Activated T-cell treated with anti-CD3 and anti-CD28 coated beads, Interleukin-2, amount 50 U/mL, for 48 hours (primary cell): ENCODE measurements at places on chromosomes 12 and 14.

DNA sequence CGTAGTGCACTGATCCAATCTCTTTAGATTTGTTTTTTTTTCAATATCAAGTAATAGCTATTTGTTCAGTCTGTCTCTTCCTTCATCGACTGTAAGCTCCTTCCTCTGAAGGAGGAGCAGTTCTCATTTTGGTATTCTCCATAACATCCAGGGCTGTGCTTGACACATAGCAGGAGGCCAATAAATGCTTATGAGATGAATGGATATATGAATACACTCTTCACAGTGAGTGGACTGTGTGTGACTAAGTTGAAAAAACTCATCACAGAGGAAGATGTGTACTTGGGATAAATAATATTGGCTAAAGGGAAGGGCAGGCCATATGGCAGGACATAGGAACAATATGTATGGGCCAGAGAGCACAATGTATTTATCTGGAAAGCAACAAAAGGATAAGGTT is 205.3 kb upstream of the PRICKLE1 start:
- DNase-seq, result no peak

DNA sequence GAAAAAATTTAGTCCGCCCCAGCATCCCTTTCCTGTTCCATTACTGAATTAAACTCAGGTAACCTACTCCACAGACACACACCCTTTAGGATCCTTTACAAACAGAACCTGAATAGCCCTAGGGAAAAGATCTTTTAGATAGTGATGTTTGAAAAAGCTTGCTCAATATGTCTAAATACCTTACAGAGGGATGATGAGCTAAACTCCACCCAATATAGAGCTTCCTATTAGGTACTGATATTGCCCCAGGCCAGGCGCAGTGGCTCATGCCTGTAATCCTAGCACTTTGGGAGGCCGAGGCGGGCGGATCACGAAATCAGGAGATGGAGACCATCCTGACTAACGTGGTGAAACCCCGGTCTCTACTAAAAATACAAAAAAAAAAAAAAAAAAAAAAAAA is 50.1 kb downstream of the FERMT2 start:
- no peak for DNase-seq

- DNase-seq, result no peak
These were observed 311.8 kb downstream of the BTG1 start for GRCh38 chr12:91833780-91834359.

DNA sequence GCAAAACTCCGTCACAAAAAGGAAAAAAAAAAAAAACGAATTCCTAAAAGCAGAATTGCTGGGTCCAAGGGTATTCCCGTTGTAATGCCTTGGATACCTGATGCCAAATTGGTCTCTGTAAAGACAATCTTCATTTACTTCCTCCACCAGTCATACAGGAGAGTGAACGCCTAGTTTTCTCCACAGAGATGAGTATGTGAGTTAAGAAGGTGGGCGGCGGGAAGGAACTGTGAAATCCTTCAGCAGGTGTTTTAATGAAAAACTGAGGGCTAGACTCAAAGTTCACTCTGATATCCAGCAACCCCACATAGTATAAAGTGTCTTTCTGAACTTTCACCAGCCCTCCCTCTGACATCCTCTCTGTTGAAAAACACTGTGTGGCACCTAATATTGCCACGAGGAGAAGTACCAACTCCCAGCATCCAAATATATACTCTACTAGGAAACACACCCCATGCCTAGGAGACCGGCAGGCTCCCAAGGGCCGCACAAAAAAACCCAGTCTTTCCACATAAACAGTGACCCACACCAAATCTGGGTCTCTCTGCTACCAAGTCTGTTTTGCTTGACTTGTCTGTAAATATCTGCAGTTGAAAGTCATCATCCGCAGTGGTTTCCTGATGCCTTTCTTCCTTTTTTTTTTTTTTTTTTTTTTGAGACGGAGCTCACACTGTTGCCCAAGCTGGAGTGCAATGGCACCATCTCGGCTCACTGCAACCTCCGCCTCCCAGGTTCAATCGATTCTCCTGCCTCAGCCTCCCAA is 30.3 kb upstream of the FOXN3 start:
- DNase-seq, result no peak

- DNase-seq, result no peak
These were observed 115.9 kb upstream of the PELI2 start for GRCh38 chr14:56002342-56002741.

DNA sequence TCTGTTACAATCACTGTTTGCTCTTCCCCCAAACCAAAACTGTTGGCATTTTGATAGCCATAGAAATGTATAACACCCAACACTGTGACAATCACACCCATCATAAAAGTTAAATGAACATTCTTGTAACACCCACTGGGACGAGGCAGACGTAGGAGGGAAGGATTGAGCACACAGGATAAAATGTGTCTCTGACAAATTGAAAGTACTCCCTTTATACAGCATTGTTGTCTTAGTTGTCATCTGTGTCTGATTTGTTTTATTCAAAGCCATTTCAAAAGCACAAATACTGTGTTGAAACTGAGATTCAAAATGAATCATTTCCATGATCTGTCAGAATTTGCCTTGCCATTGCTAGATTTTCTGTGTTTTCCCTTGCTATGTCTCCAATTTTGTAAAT is 436.3 kb downstream of the TMTC2 start:
- no peak for DNase-seq

DNA sequence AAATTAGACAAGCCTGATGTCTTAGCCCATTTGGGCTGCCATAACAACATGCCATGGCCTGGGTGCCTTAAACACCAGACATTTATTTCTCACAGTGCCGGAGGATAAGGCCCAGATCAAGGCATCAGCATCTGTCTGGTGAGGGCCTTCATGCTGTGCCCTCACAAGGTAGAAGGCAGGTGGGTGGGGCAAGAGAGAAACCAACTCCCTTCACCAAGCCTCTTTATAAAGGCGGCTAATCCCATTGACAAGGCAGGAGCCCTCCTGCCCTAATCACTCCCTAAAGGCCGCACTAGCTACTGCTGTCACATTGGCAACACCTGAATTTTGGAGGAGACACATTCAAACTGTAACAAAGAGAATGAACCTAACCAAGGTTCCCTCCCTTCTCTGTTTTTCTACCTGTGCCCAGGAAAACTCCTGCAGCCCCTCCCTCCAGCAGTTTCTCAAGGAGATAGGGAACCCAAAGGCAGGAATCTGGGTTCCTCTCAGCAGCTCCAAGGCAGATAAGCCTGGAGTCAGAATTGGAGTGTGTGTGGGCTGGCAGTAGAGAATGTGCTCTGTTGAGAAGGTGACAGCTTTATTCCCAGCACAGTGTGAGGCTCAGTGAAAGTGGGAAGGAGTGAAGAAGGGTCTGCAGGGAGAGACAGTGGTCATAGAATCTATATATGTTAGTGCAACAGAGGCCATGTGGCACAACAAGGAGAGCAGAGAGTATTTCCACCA is 21.7 kb upstream of the GPATCH2L start:
- DNase-seq, result no peak

DNA sequence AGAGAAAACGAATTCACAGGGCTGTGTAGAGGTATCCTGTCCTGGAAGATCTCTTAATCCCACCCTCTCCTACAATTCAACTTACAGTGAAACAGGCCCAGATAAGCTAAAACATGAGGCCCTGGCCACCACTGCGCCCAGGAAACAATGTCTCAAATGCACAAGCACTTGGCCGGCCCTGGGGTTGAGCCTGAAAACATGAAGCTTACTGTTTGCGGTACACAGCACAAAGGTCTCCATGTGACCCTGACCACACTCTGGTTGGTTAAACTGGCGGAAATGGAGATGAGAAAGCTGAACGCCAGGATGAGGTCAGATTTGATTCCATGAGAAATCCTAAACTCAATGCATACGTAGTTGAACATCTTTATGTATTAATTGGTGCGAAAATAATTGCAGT is 16.4 kb downstream of the WSB2 start:
- no peak for DNase-seq

GRCh38 chr14:68771631-68772030 is 21.2 kb downstream of the ZFP36L1 start:
- peak; percentile 38 for DNase-seq

DNA sequence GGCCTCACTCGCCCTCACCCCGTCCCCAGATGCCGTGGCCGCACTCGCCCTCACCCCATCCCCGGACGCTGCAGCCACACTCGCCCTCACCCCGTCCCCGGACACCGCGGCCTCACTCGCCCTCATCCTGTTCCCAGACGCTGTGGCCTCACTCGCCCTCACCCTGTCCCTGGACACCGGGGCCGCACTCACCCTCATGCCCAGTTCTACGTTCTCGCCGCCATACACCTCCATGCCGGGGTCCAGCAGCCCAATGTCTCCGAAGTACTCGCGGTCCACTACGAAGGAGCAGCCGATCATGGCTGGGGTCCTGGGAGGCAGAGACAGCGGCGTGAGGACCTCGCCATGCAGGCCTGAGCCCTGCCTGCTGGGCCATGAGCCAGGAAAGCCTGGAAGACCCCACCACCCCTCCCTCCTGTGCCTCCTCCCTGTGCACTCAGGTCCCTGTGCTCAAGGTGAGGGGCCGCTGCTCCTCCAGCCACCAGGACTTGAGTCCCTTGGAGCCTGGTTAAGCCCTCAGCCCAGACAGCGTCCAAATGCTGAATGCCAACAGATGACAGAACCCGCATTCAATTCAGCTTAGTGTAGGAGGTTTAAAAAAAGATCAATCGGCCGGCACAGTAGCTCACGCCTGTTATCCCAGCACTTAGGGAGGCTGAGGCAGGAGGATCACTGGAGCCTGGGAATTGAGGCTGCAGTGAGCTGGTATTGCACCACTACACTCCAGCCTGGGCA is 81.5 kb downstream of the GALNT9 start:
- DNase-seq, result no peak

DNA sequence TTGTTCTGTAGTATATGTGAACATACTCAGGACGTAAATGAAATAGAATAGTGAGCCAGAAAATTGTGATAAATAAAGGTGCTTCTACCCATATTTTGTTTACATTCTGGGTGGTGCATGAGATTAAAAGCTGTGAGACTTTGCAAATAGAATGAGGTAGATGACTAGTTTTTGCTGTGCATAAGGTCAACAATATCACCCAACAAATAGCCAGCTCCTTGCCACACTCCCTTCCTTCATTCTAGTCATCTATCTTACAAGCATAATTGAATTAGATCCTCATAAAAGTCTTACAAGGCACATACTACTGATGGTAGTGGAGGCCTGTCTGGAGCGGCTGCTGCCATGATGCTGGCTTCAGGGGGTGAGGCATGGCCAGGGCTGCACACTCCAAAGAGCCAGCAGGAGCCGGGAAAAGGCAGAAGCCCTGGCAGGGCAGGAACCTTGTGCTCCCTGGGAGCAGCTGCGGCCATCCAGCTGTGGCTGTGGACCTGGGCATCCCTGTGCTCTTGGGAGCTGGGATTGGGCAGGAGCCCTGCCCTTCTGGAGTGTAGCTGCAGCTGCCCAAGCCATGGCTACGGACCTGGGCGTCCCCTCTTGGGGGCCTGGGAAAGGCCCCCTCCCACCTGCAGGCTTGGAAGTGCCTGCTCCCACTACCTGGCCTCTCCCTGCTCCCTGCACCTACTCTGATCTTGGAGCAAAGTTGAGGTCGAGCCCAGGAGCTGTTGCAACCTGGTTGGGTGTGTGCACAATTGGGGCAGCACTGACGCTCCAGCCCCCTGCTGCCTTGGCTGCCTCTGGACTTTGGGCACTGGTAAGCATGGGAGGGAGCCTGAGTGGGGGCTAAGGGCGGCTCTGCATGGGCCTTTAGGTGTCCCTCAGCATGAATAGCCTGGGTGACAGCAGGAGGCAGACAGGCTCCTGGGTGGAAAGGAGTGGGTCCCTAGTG is 112.8 kb downstream of the DACT1 start:
- no peak for DNase-seq

- DNase-seq, result no peak
These were observed 71.0 kb upstream of the FBXO21 start for GRCh38 chr12:117261247-117261646.

GRCh38 chr12:21296348-21296747 is 38.4 kb downstream of the SLCO1A2 start:
- DNase-seq, result no peak

GRCh38 chr12:10716704-10717315 is 6.3 kb downstream of the YBX3 start:
- no peak for DNase-seq

DNA sequence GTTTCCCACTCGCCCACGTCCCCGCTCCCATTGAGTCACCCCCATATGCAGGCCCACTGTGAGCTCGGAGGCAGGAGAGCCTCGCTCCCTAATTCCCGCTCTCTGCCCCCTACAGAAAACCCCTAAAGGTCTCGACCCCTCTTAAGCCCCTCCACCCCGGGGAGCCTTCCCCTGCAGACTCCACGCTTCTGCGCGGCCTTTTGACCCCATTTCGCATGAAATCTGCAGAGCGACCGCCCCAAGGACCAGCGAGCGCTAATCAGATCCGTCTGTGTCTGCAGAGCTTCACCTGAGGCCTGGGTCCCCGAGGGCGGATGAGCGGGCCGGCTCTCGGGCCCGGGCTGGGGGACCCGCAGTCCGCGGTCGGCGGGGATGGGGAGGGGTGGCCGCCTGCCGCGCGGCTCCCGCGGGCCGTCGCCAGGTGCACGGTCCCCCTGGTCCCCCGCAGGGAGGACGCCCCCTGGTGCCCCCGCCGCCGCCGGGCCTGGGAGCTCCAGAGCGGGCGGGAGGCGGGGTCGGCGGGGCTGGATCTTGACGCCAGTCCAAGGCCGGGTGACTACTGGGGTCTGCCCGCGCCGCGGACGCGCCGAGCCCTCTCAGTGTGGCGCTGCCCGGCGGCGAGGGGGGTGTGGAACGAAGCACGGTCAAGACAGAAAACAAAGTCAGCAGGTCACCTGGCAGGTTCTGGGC is 10.1 kb downstream of the BMP4 start:
- DNase-seq, result no peak

- no peak for DNase-seq
These were observed 7.3 kb upstream of the ETNK1 start for GRCh38 chr12:22617630-22618029.

GRCh38 chr12:25427337-25428249 is 125.5 kb downstream of the LMNTD1 start:
- no peak for DNase-seq

- no peak for DNase-seq
These were observed 13.8 kb upstream of the KCNJ8 start for GRCh38 chr12:21788089-21788983.

DNA sequence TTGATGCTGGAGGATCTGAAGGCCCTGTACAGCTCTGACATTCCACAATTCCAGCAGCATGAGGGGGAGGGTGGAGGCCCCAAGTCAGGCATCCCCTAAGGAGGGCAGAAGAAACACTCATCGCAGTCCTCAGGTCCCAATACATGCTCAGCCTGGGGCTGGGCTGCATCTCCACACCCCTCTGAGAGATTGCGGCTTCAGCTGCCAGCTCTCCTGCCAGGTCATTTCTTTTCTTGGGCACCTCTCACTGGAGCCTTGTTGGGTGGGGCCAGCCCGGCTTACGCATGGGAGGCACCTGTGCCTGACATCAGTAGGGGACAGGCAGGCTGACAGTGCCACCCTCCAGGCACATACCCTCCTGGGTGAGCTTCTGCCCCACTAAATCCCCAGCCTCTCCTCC is 89.8 kb downstream of the DICER1 start:
- no peak for DNase-seq

DNA sequence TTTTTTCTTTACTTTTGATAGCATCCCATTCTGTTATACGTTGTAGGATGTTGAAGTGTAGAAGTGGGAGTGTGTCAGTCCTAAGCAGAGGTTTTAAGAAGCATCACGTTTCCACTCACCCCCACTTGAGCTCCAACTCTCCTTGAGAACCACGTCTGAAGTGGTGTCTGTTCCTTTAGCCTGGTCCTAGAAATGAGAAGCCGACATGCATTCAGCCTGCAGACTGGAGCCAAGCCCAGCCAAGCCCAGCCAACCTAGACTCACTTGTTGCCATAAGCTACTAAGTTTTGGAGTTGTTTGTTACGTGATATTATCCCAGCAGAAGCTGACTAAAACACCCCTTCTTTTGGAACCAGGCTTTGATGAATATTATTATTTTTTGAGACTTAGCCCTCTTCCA is 4.4 kb upstream of the ELK3 start:
- no peak for DNase-seq

GRCh38 chr14:37539992-37540391 is 55.1 kb downstream of the FOXA1 start:
- DNase-seq, result no peak
